ENCODE measurements at places on chromosomes 12 and 14.

GRCh38 chr12:56241424-56242303, 11.8 kb downstream of the SLC39A5 start:
- no peak for DNase-seq

- peak; percentile 15 for DNase-seq
Observed at GRCh38 chr12:28409892-28410291, 219.6 kb downstream of the CCDC91 start.

GRCh38 chr12:63298386-63298930, 147.5 kb upstream of the AVPR1A start:
- no peak for DNase-seq

GRCh38 chr14:34275078-34275477, 187.0 kb downstream of the SPTSSA start:
- no peak for DNase-seq
